Inflammatory macrophage (primary cell): ENCODE measurements at places on chromosomes 3 and 15.

- DNase-seq = no peak
These were observed 202.2 kb downstream of the TIGIT start for GRCh38 chr3:114496021-114496434.

- DNase-seq = no peak
These were observed 20.6 kb downstream of the ACKR2 start for GRCh38 chr3:42829628-42830436.

DNA sequence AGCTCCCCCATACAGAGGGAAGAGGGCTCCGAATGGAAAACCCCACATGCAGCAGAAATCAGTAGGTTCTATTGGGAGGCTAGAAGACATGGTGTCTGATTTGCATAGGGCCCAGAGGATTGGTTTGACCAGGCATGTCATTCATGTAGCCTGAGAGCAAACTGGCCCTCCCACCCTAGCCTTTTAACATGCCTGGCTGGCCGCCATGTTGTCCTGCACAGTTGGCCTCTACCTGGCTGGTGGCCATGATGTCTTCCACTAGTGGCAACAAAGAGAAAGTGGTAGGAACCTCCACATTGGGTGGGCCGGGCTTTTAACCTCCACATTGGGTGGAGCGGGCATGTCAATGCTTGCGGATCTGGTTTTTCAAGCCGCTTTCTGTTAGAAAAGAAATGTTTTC lies 312.1 kb downstream of the TAFA4 start:
- DNase-seq = no peak

GRCh38 chr15:41503669-41504010 lies 10.0 kb downstream of the ITPKA start:
- DNase-seq = no peak

- no peak for DNase-seq
These were observed 20.1 kb upstream of the MAGEF1 start for GRCh38 chr3:184731786-184732537.

DNA sequence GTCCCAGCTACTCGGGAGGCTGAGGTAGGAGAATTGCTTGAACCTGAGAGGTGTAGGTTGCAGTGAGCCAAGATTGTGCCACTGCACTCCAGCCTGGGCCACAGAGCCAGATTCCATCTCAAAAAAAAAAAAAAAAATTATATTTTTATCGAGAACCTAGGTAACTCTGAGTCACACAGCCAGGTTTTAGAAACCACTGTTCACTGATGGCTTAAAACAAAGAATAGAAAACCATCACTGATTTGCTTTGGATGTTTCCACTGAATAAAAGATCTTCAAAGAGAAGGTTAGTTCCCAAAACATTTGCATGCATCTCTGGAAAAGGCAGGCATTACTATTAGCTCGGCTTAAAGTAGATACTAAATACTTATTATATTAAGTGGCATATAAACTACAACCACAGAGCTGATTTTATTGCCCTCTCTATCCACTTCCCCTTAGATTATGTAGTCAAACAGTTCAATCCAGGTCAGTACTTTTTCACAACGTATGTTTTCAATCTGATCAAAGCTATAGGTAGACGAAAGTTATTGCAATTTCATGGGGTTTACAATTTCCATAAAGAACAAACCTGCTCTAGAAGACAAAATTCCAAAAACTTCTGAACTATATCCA lies 1.4 kb downstream of the B4GALT4 start:
- peak; percentile 20 for DNase-seq

DNA sequence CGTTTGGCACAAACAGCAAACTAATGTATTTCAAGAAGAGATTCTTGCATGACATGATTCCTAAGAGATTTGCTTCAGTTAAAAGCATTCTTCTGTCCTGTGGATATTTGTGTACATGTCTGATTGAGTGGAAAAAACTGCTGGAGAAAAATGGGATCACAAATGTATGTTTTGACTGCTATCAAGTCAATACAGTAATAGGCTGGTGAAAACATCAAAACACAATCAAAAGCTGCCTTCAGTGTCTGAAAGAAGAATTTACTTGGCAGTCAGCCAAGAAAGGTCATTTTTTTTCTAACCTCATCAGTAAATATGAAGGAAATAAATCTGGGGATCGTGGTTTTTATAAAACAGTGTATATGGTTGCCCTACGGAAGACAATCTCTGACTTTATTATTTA lies 1214.8 kb downstream of the NSUN3 start:
- no peak for DNase-seq
